ENCODE measurements at places on chromosomes 2 and 18.

GRCh38 chr2:174176898-174177297 lies 71.4 kb downstream of the OLA1 start:
- DNase-seq, result no peak

DNA sequence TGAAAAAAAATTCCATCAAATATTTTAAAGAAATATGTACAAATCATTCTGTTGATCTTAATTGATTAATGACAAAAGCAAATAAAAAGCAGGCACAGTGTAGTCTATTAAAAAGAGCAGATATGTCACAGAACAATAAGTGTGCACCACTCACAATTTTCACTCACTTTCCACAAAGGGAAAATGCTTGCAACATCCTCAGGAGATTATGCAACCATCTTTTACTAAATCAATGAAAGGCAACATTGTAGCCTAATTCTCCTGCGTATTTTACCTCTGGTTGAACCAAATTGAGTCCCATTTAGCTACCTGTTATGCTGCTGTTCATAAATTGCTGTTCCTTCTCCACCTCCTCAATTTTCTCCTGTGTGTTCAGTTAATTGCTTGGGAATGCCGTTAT lies 1346.8 kb upstream of the PIK3C3 start:
- no peak for DNase-seq

- no peak for DNase-seq
These were observed 205.9 kb downstream of the TMEM163 start for GRCh38 chr2:134512734-134513464.

- no peak for DNase-seq
These were observed 18.9 kb downstream of the STON1 start for GRCh38 chr2:48548840-48549239.

DNA sequence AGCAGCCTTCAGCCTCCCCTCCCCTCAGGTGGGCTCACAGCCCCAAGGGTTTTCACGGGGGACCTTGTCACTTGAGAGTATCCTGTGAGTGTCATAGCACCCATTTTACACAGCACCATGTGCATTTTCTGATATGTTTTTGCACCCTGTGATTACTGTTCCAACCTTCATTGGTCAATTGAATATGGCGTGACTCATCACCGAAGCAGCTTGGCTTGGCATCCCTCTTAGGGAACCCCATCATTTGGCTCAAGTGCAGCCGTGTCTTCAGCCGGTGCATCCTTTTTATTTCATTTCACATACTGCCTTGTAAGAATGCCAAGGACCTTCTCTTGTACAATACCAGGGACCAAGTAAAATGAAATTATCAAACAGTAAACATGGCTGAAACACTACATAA lies 57.6 kb downstream of the NPAS2 start:
- DNase-seq, result no peak

GRCh38 chr2:119864318-119864717 lies 104.6 kb downstream of the PTPN4 start:
- DNase-seq, result no peak

DNA sequence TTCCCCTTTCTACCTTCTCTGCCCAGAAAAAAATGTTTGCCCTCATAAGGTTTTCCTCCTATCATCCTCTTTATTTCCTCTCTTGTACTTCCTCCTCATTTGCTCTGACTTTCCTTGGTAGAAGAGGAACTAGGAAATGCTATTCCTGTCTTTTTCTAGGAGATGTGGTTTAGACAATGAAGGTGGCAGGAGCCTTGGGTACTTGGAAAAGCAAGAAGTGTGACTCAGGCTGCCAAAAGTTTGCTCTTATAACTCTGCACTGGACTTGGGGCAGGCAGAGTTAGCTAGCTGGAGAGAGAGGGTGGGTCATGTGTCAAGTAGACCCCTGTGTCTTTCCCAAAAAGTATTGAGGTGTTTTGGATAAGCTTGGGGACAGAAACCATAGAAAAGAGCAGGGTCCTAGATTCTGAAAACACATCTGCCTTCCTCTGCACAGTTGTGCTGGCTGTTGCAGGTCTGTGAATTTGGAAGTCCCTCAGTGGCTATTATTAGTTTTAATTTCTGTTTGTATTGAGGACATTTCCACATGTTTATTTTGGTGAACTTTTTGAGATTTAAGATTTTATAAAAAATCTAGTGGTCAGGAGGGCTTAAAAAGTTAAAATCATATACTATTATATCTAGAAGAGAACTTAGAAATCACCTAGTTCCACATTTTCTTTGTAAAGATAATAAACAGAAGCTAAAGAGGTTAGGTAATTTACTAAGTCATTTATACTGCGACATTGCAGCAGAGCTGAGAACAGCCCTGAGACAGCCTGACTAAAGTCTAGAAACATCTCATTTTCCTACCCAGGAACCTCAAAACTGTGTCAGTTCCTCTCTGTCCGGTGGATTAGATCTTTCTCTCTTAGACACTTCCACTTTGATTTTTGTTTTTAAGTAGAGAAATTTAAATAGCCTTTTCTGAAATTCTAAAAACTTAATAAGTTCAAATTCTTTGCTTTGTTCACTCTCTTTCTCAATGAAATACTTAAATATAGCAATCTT lies 16.0 kb downstream of the INSIG2 start:
- DNase-seq, result no peak

DNA sequence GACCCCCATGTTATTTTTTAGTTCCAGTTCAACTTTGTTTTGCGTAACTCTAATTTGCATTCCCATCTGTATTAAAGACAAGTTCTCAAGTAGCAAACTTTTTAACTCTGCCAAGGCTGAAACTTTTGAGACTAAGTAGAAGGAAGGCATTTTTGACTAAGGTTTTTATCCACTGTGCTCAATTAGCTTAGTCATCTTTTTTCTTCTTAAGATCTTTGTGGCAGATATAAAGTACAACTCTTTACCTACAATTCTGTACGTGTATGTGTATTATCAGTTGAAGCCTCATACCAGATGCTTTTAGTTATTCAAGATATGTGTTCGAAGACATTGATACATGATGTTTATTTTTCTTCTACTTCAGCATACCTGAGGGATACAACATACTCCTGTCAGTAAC lies 41.6 kb downstream of the CREB1 start:
- no peak for DNase-seq

DNA sequence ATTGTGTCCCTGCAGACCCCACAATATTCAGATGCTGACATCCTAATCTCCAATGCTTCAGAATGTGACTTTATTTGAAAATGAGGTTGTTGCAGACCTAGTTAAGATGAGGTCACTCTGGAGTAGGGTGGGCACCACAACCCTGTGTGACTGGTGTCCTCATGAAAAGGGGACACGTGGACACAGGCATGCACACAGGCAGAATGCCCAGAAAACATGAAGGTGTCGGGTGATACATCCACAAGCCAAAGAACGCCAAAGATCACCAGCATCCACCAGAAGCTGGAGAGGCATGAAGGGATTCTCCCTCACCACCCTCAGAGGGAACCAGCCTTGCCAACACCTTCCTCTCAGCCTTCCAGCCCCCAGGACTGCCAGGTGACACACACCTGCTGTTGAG lies 69.3 kb downstream of the AFF3 start:
- DNase-seq, result no peak
